ENCODE measurements at places on chromosomes 13 and 19.

DNA sequence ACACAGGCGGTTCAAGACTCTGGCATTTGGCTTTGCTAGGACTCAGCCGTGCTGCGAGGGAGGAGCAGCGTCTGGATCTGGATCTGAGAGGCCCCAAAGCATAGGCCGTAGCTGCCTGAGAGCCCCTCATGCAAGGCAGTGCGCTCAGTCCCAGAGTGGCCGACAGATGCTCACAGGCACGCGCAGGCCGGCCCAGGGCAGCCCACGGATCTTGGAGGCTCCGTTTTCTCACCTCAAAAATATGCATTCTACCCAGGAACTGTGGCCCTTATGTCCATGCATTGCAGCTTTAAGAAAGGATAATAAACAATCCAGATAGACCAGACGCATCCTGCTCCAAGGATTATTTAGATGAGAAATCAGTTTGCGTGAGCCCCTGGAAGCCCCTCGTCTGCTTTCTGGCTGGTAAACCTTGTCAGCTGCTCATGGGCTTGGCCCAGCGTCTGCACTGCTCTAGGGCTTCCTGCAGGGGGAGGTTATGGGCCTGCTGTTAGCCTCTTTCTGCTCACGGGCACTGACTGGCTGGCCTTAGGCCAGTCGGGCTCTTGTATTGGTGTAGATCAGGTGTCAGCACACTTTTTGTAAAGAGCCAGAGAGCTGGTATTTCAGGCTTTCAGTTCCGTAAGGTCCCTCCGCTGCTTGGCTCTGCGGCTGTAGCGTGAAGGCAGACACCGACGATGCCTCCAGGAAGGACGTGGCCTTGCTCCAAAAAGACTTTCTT, 24.2 kb downstream of the TEX29 start:
- peak; percentile 64 for DNase-seq

- no peak for DNase-seq
Measured at GRCh38 chr19:36093146-36093662, 17.7 kb upstream of the OVOL3 start.

DNA sequence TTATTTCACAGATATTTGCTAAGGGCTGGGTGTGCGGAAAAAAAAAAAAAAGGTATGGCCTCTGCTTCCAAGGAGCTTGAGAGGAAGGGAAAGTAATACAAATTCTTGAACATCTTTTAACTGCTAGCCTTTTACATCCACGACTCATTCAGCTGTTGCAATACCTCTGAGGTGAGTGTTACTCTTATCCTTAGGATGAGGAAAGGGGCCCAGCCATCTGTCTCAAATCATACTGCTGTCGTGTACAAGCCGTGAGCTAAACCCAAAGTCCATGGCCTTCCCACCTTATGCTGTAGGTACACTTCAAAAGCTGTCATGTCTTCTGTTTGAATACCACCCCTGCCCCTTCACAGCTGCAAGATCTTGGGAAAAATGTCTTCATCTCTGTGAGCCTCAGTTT, 146.8 kb downstream of the KCNRG start:
- DNase-seq: peak; percentile 85

DNA sequence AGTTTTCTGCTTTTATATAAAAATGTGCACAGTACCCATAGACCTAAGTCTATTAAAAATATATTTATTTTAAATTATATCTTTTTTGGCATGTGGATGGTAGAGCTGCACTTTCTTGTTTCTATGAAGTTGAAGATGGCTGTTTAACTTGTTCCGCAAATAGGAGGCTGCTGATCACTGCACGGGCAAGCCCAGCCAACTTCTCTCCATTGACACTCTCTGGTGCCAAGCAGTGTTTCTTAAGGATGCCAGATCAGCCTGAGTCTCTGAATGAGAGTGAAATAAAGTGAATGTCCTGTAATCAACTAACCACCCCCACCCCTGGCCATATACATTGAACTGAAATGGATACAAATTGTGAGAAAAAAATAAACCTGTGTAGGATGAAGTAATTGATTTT, 202.9 kb upstream of the KLHL1 start:
- no peak for DNase-seq

DNA sequence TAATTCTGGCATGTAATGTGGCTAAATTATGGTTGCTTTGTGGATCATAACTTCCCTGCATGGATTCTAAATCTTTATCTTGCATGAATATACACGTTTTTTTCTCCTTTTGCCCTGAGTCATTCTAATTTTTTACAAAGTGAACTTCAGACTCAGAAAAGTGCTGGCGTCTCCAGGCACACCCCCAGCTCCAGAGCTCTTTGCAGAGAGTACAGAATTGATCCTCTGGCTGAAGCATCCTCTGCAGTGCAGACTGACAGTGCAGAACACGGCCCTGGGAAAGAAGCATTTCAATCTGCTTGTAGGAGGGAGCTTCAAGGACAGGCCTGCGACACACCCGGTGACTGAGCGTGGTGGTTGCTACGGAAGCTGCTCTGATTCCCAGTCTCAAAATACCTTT, 228.1 kb downstream of the FGF9 start:
- no peak for DNase-seq

DNA sequence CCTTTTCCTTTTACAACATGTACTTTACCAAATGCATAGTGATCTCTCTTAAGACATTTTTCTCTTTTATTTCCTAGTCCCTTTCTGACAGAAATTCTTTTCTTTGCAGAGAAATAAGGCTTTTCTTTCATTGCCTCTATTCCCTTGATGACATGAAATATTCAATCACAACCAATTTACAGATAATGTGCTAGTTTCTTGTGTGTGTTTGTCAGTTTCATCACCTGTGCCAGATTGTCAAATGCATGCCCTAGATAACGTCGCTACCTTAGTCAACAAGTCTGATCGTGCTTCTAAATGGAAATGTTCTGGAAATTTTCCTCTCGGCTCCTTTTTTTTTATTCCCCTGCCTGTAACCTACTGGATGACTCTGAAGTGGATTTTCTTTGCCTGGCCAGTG, 478.1 kb downstream of the KLF5 start:
- no peak for DNase-seq

DNA sequence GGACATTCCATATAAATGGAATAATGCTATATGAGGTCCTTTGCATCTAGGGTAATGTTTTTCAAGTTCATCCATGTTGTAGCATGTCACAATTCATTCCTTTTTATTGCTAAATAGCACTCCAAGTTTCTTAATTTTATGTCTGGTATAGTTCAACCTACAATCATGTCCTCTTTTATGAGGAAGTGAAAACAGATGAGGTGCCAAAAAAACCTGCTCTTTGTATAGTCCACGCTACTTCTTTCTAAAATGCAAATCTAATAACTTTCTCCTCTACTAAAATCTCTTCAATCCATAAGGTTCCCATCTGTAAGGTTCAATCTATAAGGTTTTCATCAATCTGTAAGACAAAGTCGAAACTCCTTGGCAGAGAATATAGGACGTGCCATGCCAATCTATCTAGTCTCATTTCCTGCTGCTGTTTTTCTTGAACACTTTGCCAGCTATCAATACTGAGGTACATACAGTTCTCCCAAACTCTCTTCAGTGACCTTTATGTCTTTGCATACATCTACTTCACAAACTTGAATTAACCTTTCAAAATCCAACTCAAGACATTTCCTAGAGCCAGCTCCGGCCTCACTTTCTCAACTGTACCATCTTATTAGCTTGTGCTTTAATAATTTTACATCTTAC, 33.7 kb downstream of the INTS6 start:
- no peak for DNase-seq

DNA sequence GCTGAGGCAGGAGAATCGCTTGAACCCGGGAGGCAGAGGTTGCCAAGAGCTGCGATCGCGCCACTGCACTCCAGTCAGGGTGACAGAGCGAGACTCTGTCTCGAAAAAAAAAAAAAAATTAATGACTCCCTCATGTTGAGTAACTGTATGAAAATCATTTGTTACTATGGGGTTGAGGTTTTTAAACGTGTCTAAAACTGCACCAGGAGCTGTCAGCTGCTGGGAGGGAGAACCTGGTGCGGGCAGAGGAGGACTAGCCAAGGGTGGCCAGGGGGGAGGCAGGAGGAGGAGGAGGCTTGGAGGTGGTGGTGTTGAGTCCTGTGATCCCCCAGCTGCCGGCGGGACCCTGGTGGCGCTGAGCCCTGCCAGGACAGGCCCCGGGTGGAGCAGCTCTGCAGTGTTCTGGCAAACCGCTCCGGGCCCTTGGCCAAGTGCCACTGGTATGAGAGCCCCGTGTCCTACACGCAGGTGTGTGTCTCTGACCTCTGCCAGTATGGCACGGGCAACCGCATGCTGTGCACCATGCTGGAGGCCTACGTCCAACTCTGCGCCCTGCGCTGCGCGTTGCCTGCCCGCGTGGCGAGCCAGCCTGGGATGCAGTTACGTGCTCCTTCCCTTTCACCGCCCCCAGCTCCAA, 17.1 kb upstream of the FXYD3 start:
- no peak for DNase-seq

DNA sequence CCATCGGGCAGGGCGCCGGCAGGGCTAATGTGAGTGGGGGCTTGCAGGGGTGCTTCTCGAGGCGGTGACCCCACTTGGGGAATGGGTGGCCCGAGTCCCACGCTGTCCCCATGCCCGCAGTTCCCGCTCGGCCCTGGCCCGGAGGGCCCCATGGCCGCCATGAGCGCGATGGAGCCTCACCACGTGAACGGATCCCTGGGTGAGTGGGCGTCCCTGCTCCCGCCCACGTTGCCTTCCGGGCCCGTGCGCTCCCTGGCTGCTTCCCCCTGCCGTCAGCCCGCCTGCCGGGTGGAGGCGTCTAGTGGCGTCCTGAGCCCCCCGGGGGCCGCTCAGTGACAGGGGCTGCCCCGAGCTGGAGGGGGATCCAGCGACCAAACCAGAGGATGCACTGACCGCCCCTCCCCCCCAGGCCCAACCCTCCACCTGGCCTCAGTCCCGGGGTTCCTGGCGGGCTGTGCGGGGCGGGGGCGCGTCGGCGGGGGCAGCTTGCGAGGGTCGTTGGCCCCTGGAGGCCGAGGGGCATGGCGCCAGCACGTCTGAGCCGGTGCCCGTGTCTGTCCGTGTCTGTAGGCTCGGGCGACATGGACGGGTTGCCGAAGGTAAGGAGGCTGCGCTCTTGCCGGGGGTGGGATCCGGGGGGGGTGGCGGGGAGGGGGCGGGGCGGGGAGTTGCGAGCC, 4.8 kb downstream of the ISYNA1 start:
- no peak for DNase-seq

DNA sequence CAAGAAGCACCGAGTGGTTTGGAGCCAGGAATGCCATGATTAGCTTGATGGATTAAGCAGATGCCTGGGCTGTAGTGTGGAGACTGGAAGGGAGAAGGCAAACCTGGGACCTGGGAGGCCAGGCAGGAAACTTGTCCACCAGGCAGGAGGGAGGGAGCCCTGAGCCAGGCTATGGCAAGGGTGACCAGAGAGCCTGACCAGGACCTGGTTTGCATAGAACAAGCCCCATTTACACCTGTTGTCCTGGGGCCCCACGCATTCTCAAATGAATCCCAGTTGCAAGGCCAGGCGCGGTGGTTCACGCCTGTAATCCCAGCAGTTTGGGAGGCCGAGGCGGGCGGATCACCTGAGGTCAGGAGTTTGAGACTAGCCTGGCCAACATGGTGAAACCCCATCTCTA, 50.2 kb upstream of the LATS2 start:
- DNase-seq: no peak

DNA sequence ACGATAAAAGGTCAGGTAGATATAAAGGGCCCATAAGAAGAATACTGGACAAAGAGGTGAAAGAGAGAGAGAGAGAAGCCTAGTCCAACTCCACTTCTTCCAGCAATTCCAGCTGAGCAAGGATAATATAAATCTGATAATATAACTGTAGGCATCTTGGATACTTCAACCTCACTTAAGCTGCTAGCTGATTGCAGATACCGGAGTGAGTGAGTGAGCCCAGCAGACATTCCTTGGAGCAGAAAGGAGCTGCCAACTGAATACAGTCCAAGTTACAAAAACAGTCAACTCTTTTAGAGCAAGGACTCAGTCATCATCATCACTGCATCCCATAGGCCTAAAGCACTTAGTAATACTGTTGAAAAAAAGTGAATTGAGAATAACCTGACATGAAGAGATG, 387.6 kb downstream of the SLITRK6 start:
- DNase-seq: no peak

DNA sequence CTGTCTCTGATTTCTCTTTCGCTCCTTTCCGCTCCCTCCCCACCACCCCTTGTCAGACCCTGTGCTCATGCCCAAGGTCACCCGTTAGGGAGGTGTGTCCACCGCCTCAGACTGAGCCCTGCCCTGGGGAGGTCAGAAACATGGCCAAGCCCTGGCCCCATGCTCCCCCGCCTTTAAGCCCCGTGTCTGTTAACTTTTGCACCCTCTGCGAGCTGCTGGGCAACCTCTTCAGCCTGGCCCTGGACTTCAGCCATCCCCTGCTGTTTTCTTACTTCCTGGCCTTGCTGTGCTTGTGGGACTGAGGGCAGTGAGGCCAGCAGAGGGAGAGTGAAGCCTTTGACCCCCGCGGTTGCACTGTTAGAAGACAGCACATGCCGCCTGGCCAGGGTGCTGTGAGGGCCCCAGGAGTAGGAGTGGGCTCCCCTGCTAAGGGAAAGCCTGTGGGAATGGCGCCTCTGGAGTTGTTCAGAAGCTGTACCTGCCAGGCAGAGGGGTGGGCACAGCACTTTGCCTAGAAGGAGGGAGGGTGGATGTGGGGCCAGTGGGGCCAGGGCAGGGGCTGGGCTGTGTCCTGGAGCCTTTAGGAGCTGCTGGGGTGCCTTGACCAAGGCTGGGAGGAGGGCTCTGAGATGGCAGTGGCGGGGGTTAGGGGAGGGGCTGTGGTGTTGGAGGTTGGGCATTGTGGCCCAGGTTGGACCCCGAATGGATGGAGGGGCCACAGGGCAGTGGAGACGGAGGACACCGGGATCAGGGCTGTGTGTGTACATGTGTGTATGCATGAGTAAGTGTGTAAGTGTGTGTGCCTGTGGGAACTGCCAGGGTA, 7.9 kb downstream of the UPF1 start:
- DNase-seq: no peak

DNA sequence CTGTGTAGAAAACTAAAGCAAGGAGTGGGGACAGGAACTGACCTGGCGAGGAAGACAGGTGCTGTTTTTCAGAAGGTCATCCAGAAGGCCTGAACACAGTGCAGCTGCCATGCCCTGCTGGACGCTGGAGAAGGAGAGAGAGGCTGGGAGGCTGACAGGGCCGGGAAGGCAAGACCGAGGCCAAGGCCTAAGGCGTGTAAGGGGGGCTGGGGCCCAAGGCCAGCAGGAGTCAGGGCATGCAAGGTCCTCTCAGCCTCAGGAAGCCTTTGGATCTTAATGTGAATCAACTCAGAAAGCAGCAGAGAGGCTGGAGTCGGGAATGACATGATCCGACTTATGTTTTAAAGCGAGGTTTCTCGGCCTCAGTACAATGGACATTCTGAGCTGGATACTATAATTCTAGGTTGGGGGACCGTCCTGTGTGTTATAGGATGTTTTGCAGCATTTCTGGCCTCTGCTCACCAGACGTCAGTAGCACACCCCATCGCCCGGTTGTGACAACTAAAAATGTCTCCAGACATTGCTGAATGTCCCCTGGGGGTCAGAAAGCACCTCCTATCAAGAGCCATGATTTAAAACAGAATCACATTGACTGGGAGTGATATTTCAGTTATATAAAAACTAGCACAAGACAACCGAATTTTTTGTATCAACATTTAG, 530.4 kb downstream of the MYO16 start:
- no peak for DNase-seq

GRCh38 chr13:49443357-49443703, 534 bp downstream of the CAB39L start:
- no peak for DNase-seq
